ENCODE measurements at places on chromosomes 4 and X.

DNA sequence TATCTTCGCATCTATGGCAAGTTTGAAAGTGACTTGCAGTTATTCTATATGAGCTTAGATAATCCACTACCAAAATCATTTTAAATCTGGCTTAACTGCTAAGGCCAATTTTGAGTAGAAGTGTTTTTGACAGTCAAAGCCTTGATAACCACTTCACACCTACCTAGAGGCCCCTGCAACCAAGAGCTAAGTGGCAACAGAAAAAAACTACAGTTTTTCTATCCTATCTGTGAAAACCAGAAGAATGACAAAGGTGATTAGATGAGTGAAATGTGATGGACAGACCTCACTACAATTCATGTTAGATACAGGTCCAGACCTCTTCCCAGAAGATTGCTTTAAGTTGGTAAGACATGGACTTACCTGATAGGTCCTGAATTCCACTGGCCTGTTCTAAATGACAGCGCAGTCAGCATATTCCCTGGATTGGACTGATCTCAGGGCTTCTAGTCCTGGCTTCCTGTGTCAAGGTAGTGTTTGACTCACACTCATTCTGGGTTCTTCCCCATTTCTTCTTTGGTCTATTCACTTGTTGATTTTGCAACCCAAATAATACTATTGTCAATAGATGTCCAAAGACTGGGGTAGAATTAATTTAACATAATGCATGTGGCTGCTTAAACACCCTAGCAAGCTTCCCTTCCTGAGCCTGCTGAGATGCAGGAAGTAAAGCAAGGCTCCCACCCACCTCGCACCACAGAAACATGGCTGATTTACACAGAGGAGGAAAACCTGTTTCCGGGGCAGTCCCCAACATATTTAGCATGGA, 65.1 kb downstream of the PPP3CA start:
- no peak for DNase-seq

- DNase-seq = no peak
Observed at GRCh38 chr4:155978810-155979209, 25.1 kb upstream of the CTSO start.

- no peak for DNase-seq
Observed at GRCh38 chrX:154123241-154124219, 20.5 kb upstream of the OPN1LW start.

DNA sequence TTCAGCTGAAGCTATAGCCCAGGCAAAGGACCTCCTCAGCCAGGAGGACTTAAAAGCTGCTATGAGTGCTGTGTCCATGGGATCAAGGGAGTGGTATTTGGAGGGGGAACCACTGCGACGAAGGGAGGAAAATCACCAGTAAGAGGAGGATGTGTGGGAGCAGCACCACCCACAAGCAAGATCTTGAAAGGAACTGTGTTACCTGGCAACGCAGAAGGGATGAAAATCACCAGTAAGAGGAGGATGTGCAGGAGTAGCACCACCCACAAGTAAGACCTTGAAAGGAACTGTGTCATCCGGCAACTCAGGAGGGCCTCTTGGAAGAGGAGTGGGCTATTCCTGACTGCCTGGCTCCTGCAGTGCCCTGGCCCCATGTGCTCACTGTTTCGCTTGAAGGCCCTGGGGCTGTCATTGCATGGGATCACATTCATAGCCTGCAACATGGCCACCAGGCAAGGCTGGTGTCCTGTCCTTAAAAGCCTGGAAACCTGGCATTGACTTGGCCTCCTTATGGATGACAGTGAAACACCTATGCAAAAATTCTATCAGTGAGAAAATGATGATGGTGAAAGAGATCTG, 48.3 kb downstream of the TRMT44 start:
- DNase-seq = no peak

- no peak for DNase-seq
Observed at GRCh38 chrX:133544778-133545177, 129.5 kb upstream of the GPC4 start.

GRCh38 chr4:15702941-15703403, at the start of gene BST1:
Gene BST1 (plus strand): TSS chr4:15703065. CDS start chr4:15703145, 80 bp downstream.
- DNase-seq = peak; percentile 28
